Activated CD4-positive, alpha-beta T cell treated with anti-CD3 and anti-CD28 coated beads, Interleukin-2, amount 10 ng/mL, durations not matched to agents 24 days and 14 days (primary cell): ENCODE measurements at places on chromosomes 6 and 20. TPM values are rescaled to one million over a fixed set of nuclear protein-coding genes. Genes with fewer than 3 reads are reported as not detected.

DNA sequence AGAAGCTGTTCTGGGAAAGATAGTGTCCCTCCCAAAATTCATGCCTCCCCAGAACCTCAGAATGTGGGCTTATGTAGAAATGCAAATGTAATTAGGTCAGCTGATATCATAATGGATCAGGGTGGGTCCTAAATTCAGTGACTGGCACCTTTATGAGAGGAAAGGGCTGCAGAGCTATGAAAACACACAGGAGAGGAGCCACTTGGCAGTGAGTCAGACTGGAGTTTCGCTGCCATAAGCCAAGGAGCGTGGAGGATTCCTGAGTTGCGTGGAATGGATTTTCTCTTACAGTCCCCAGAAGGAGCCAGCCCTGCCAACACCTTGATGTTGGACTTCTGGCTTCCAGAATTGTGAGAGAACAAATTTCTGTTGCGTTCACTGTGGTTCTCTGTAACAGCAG lies 249.8 kb upstream of the PMEPA1 start:
- no peak for DNase-seq

BEND6 gene
- not detected in 2 replicates for total RNA-seq

TP53TG5 gene
- 0.12 TPM in 1 of 2 replicates, not detected in the other for total RNA-seq

AKAP7 gene
- total RNA-seq = 3.2 and 4.1 TPM in 2 replicates

CYP39A1 gene
- total RNA-seq = not detected in 2 replicates

DNA sequence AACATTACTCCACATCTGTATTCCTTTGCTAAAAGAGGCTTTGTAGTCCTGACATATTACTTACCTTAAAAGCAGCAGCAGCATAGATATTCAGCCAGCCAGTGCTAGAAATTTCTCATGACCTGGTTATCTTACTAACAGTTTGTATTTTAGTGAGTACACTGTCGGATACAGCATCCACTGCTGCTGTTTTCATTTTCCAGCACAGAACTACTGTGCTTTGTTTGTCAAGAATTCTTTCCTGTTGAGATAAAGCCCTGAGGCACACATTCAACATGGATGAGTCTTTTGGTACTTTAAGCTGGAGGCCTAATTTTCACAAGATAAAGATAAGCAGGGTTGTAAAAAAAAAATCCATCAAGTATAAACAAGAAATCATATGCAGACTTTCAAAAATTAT lies 311.2 kb upstream of the OPRM1 start:
- DNase-seq = no peak

DNA sequence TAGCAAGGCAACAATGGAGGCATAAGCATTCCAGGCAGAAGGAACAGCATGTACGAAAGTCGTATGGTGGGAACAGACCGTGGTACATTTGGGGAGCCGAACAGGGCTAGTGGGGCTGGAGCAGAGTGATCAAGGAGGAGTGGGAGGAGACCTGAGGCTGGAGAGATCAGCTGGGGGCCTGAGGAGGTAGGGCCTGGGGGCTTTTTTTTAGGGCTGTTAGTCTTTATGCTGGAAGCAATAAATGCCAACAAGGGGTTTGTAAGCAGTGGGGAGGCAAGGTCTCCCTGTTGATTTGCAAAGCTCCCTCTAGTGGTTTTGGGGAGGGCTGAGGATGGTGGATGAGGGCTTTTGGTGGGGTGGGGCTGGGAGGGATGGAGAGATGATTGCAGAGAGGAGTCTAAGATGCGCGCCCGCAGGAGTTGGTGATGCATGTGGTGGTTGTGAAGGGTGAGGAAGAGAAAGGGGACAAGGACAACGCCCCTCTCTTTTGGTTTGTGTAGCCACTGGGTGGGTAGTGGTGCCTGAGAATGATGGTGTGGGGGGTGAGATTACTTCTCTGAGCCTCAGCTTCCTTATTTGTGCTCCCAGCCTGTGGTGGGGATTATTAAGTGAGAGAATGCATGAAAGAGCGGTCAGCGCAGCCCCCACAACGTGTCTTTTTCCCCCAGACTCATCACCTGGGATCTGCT lies 74.1 kb upstream of the TOX2 start:
- peak; percentile 78 for DNase-seq

DNMT3B gene
- 1.1 and 1.3 TPM in 2 replicates for total RNA-seq

GRCh38 chr6:82889143-82889542 lies 176.5 kb downstream of the UBE3D start:
- no peak for DNase-seq

DNA sequence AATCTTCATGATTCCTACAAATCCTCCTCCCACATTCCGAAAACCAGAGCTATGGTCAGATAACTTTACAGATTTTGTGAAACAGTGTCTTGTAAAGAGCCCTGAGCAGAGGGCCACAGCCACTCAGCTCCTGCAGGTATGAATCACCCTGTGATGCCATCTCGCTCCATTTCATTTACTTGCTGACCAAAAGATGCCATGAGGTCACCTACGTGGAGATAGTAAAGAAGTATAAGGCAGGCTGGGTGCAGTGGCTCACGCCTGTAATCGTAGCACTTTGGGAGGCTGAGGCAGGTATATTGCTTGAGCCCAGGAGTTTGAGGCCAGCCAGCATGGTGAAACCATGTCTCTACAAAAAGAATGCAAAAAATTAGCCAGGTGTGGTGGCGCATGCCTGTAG lies 30.9 kb downstream of the STK4 start:
- DNase-seq = no peak

DNA sequence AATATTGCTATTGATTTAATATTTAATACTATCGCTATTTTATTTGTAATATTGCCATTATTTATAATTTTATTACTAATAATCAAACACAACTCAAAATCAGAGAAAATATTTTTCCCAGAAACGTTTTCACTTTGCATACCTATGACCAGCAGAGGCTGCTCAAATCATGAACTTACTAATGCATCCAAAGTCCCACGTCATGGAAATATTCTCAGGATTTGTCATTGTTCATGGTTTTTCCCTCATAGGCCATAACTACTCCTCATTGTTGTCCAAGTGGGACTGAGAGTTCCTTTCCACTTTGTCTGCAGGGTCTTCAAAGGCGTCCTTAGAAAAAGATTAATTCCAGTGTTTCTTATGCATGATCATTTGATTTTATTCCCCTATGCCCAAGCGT lies 344.8 kb downstream of the THBS2 start:
- no peak for DNase-seq

GRCh38 chr20:17666481-17666880 lies 15.6 kb downstream of the RRBP1 start:
- DNase-seq = no peak

- DNase-seq = no peak
These were observed 23.2 kb downstream of the SDCBP2 start for GRCh38 chr20:1305712-1306111.

DNA sequence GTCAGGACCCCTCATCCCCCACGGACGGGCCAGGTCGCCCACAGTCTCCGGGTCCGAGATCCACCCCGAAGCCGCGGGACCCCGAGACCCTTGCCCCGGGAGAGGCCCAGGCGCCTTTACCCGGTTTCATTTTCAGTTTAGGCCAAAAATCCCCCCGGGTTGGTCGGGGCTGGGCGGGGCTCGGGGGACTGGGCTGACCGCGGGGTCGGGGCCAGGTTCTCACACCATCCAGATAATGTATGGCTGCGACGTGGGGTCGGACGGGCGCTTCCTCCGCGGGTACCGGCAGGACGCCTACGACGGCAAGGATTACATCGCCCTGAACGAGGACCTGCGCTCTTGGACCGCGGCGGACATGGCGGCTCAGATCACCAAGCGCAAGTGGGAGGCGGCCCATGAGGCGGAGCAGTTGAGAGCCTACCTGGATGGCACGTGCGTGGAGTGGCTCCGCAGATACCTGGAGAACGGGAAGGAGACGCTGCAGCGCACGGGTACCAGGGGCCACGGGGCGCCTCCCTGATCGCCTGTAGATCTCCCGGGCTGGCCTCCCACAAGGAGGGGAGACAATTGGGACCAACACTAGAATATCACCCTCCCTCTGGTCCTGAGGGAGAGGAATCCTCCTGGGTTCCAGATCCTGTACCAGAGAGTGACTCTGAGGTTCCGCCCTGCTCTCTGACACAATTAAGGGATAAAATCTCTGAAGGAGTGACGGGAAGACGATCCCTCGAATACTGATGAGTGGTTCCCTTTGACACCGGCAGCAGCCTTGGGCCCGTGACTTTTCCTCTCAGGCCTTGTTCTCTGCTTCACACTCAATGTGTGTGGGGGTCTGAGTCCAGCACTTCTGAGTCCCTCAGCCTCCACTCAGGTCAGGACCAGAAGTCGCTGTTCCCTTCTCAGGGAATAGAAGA lies 978 bp downstream of the HLA-A start:
- DNase-seq = peak; percentile 78

GRCh38 chr6:218153-219018 lies 73.9 kb upstream of the DUSP22 start:
- no peak for DNase-seq

DNA sequence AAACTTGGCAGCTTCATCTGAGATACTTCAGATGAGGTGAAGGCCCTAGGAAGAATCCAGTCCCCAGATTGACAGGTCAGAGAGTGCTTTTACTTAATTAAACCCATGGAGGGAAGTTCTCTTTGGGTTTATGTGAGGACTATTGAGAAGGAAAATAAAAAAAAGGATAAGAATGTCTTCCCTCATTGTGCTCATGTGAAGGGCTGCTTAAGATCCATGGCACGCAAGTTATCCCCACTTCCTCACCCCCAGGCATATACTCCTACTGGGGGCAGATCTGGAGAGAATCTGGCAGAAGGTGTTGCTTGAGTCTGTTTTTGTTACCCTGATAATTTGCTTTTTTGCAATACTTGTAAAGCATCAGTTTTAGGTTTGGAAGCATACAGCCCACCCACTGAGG lies 322.9 kb upstream of the TFAP2D start:
- no peak for DNase-seq

ADGRF5 gene
- not detected in 2 replicates for total RNA-seq

FAM184A gene
- total RNA-seq = 7.5 and 9.0 TPM in 2 replicates

DNA sequence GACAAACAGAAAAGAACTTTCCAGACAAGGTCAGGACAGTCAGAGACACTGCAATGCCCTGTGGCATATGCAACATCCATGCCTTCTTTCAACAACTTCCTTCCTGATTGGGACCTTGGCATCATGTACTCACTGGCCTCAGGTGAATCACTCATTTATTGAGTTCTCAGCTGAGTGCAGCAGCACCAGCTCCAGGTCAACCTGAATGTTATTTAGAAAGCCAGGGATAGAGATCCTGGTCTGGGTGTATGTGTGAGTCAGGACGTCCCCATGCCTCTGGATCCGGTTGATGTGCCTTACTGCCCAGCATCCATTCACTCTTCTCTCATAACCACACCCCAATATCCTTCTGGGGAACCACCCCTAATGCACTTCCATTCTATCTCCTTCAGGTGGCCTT lies 54.4 kb downstream of the SNRNP48 start:
- no peak for DNase-seq
